Epithelial cell of proximal tubule (primary cell): ENCODE measurements at places on chromosomes 16 and 17.

DNA sequence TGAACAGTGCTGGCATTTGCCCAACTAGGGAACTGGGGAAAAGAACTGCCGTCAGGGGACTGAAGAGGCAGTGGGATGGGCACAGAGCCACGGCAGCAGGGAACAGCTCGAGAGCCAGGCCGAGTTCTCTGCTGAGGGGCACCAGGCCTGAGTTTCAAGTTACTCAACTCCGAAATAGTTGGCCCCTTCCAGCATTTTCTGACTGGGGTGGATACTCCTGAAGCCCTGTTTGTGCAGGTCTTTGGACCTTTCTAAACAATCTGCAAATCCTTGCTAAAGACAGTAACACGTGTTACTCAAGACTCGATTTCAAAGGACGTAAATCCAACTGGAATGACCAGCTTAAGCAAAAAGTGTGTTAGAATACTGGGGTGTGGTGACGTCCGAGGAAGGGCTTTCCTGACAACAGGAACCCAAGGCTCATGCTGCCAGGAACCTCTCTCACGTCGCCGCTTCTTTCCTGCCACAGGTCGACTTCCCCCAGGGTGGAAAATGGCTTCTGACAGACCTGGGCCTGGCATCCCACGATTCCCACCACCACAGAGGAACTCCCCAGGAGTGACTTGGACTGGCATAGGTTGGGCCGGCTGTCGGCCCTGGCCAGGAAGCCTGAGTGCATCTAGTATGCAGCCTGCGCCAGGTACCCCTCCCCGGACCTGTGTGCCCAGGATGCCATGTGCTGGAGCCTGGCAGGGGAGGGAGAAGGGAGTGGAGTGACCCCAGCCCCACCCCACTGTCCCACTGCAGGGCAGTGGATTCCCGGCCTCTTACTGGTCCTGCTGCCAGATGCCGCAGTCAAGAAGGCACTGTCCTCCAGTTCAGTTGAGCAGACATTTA lies 71.9 kb downstream of the N4BP1 start:
- no peak for DNase-seq

GRCh38 chr17:51064061-51064735 lies 56.5 kb downstream of the SPAG9 start:
- no peak for DNase-seq

DNA sequence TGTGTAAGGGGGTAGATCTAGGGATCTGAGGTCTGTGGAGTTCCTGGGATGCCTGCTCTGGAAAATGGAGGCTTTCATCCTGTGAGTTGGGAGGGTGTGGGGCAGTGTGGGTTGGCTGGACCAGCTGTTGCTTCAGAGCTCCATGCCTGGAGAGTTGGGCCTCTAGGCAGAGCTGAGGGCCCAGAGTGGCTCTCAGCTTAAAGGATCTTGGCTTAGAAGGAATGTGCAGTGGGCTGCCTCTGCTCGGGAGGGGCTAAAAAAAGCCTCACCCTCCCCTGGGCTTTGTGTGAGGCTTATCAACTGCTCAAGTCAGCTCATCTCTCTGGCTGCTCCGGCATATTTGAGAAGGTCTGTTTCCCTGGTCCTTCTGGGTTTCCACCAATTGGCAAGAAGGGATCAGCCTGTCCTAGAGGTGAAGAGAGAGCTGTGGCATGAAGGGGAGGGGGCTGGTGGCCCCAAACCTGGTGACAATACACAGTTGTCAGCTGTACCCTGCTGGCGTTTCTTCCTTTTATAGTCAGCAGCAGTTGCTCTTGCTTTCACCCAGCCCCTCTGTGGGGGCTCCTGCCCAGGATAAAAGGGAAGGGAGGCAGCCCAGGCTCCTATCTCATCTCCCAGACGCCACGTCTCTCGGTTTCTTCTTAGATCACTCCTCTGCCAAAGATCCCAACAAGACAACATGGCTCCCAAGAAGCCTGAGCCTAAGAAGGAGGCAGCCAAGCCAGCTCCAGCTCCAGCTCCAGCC lies at the start of gene MYL4:
MYL4 (plus strand) TSS at position 605 of the 745 bp plus-strand sequence; CDS start at position 680, 75 bp downstream.
- DNase-seq: no peak

- DNase-seq: no peak
Observed at GRCh38 chr16:8614435-8615029, 7.0 kb upstream of the METTL22 start.

DNA sequence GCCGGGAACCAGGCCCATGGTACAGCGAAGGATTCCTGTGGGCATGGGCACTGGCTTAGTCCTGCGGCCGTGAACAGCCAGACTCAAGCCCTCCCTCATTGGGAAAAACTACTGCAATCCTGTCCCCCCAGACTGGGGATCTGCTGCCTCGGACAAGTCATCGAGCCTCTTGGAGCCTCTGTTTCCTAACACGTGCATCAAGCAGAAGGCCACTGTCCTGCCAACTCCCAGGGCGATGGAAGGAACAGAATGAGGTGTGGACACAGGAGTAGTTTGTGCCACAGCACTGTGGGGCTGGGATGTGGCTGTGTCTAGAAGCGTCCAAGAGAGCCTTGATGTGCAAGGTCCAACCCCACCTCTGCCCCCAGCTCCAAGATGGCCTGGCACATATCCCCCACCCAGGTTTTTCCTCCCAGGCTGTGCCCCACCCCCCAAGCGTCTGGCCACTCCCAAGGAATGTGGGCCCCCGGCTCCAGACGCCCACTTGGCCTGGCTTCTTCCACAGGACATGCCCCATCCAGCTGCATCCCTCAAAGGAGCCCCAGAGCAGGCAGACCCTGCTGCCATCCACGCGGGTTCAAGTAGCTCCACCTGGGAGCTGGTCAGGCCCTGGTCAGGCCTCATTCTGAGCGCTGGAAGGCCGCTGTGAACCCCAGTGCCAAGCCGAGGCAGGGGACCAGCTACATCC lies 3.4 kb downstream of the CAMKK1 start:
- DNase-seq: no peak
